ENCODE measurements at places on chromosomes 4 and X.

- peak; percentile 75 for DNase-seq
Measured at GRCh38 chrX:74535408-74536151, 78.8 kb downstream of the RLIM start.

DNA sequence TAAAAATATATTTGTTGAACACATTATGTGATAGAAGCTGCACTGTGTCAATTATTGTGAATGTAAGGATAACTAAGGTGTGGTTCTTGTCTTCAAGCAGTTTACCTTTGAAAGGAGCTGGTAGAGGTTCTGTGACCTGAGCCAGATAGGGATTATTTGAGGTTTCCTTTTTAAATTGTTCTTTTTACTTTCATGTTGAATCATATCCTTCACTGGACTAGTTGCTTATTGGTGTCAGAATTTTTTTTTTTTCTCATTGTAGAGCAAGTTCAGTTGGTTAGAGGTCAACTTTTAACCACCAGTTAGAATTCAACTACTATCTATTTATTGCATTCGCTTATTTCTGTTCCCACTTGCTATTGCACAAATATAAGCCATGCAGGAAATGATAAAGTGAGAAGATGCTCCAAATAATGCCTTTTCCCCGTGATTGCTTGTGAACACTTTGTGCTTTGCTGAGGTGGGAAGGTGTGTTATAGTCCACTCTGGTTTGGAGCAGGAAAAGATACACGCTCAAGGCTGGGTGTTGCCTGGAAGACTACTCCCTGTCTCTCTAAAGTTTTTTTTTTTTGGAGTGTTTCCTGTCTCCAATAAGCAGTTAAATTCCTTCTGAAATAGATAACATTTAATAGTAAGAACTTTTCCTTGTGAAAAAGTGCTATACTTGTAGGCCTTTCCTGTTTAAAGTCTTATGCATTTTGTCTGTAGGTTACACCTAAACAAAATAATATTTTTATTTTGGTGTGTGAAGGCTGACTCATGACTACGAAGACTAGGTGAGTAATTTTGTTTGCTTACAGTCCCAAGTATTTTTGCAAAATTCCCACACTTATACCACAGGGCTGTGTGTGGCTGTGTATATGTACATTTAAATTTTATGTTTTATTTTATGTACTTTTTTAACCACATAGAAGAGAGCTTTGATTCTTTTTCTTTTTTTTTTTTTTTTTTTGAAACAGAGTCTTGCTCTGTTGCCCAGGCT lies 83.8 kb upstream of the LCORL start:
- DNase-seq, result no peak

DNA sequence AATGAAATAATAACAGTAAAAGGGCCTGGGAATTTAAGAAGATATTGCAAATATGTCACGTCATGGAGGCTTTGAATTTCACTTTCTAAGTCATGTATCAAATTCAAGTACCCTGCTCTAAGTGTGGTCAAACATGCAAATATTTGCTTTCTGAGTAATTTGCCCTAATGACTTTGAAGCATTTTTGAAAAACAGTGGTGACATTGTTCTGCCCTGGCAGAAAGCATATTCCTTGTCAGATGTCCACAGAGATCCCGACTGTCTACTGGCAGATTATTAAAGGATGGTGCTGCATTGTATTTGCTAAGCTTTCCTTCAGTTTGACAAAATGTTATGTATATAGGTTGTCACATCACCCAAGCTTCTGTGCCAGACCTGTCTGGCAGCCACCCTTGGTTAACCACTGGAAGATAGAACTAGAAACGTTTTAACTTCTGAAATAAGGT lies 92.5 kb downstream of the ANK2 start:
- no peak for DNase-seq

GRCh38 chr4:145387079-145387478 lies 94.6 kb upstream of the SMAD1 start:
- DNase-seq, result no peak

DNA sequence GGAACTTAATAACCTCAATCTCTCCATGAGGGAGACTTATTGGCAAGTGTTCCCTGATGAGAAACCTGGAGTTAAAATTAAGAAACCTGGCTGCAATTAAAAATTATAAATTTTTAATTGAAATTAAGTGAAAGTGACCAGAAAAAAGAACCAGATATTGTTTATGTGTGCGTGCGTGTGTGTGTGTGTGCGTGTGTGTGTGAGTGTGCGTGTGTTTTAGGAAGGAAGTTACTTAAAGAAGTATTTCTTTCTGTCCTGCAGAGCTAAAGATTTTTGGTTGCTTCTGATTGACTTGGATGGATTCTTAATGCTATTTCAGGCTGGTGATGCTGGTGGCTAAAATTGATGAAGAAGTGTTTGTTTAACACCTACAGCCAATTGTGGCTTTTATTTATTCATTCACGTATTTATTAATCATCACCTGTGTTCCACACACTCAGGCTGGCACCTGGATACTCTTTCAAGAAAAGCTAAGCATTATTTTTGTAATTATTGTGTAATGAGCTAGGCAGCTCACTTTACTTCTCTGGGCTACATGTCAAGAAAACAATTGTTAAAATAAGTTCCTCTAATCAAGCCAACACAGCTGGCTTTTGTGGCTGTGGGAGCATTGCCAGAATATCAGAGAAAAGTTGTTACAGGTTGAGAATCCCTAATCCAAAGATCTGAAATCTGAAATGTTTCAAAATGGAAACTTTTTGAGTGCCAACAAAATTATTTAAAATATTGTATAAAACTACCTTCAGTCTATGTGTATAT lies 68.5 kb downstream of the CEP44 start:
- no peak for DNase-seq

GRCh38 chr4:138868562-138868961 lies 147.0 kb upstream of the NOCT start:
- DNase-seq, result no peak

GRCh38 chr4:42216664-42217063 lies 64.2 kb upstream of the BEND4 start:
- DNase-seq, result no peak

DNA sequence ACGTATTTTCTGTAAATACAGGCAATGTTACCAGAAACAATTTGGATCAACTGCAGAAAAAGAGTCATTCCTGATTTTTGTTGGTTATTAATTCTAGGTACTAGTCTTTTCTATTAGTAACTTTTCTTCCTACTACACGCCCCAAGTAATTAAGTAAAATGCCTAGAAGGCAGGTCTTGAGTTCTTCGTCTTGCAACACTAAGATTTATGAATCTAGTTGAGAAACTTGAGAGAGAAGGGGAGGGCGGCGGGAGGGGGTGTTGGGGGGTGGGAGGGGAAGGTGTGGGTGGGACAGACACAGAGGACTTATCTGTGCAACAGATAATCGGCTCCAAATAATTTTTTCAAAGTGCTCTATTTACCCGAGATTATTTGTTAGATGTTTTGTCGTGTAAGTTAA lies 3.0 kb downstream of the RAP2C start:
- DNase-seq, result peak; percentile 8

- no peak for DNase-seq
Measured at GRCh38 chr4:180105362-180105761, 2137.8 kb upstream of the TENM3 start.

DNA sequence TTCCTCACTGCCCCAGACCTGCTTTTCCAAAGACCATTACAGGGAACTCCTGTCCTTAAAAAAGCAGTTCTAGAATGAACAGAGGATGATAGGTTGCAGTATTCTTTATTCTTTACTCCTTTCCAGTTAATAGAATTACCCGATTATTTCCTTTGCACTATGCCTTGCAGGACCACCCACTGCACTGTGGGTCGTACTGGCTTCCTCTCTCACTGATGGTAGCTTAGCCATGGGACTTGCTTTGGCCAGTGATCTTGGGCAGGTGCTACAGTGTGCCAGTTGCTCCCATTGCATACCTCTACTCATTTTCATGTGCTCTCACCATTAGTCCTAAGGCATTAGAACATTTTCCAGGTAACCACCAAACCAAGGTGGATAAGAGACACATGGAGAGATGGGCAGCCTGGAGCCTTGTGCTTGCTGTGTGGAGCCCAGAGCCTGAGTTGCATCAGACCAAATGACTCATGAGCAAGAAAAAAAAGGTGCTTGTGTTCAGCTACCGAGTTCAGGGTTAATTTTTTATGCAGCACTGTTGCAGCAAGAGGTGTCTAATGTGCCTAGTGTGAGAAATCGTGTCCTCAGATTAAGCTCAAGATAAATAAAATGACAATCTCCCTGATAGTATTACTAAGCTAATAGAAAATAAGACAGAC lies 7.6 kb upstream of the UNC5C start:
- no peak for DNase-seq

GRCh38 chr4:103104886-103105285 lies 5.3 kb upstream of the BDH2 start:
- no peak for DNase-seq

DNA sequence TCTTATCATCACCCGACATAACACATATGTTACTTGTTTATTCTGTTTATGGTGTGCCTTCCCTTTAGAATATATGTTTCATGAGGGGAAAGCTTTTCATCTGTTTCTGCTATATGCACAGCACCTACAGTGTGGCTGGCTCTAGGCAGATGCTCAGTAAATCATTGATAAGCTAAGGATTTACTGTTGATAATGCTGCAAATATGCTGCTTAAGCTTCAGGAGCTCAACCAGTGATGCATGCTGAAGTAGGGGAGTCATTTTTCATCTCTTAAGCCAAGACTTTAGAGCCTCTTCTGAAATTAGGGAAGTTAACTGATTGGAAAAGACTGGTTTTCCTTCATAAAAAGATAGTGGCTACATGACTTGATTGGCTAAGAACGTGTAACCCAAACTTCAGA lies 16.4 kb downstream of the FAT4 start:
- no peak for DNase-seq

- DNase-seq, result peak; percentile 90
Measured at GRCh38 chr4:15665753-15666365, 10.7 kb upstream of the FBXL5 start.

Data from suppressor macrophage (primary cell).